ENCODE measurements at places on chromosomes 5 and 9. TPM values are rescaled to one million over a fixed set of nuclear protein-coding genes. Genes with fewer than 3 reads are reported as not detected.

DNA sequence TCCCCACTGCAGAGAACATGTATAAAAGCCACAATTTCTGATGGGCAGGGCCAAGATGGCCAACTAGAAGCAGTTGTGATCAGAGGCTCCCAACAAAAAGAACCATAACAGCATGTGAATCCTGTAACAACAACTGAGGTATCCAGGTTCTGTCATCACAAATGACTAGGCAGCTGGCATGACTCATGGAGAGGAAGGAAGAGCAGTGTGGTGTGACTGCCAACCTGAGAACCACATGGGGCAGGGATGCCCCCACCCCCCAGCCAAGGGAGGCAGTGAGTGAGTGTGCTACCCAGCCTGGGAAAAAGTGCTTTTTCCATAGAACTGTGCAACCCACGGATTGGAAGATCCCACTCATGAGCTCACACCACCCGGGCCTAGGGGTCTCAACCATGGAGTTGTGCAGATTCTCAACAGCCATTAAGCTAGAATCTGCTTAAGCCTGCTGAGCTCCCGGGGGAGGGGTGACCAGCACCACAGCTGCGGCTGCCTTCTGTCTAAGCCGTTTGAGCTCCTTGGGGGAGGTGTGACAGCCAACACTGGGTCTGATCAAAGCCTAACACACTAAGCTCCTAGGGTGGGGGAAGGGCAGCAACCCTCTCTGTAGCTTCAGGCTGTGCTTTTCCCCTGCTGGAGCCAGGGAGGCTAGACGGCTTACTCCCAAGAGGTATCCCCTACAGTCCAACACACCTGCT, 80.1 kb upstream of the DMAC1 start:
- no peak for DNase-seq

GRCh38 chr5:101783241-101784013, 512.7 kb downstream of the SLCO4C1 start:
- DNase-seq: no peak

- no peak for DNase-seq
Measured at GRCh38 chr9:30504502-30504905, 1879.9 kb upstream of the ACO1 start.

DNA sequence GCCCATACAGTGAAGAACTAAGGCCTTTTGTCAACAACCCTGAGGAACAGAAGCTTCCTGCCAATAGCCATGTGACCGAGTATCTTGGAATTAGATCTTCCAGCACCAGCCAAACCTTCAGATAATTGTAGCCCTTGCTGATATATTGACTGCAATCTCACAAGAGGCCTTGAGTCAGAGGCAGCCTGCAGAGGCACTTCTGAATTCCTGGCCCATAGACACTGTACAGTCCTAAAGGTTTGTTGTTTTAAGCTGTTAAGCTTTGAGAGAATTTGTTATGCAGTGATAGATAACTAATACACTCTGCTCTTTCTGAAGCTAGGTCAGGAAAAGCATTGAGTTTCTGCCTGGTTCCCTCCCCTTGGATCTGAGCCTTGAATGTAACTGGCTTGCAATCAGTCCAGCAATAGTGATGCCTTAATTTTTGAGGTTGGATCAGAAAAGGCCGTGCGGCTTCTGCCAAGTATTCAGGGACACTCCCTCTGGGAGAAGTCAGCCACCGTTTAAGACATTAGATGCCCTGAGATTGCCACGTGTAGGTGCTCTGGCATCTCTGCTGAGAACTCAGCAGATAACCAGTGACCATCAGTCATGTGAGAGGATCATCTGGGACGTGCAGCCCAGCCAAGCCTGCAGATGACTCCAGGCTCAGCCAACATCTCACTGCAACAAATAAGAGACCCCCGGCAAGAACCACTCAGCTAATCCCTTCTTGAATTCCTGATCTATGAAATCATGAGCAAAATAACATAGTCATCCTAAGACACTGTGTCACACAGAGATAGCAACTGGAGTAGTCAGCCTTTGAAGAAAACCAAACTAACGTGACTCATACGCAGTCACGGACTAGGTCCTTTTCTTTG, 126.8 kb upstream of the STC2 start:
- DNase-seq: no peak

DNA sequence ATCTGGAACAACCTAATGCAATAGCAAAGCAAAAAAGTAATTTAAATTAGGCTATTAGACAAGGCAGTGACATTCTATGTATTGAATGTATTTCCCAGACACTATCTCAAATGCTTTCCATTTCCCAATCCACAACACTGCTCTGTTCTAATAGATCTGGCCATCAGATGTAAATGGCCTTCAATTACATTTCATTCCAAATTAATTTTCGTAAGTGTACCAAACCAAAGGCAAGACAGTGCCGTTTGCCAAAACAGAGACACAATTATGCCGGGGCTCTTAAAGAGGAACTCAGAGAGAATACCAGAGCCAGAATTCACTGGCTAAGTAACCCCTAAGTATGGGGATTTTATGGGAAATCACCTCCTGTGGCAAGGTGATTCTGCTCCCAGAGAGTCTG, 63.1 kb downstream of the GNAQ start:
- no peak for DNase-seq

The ANKRD18A gene
- total RNA-seq: 1.6 TPM

The ADGRD2 gene
- not detected for total RNA-seq

The SLC46A2 gene
- total RNA-seq: not detected

Measured in left lobe of liver (tissue), 2 donors.